ENCODE measurements at places on chromosomes 12 and 14.

GRCh38 chr14:104263675-104264358, 125.4 kb downstream of the KIF26A start:
- DNase-seq: no peak

GRCh38 chr14:52806115-52806514, 14.7 kb upstream of the GNPNAT1 start:
- DNase-seq: no peak

- DNase-seq: no peak
Observed at GRCh38 chr12:74732164-74732784, 194.6 kb downstream of the ATXN7L3B start.

DNA sequence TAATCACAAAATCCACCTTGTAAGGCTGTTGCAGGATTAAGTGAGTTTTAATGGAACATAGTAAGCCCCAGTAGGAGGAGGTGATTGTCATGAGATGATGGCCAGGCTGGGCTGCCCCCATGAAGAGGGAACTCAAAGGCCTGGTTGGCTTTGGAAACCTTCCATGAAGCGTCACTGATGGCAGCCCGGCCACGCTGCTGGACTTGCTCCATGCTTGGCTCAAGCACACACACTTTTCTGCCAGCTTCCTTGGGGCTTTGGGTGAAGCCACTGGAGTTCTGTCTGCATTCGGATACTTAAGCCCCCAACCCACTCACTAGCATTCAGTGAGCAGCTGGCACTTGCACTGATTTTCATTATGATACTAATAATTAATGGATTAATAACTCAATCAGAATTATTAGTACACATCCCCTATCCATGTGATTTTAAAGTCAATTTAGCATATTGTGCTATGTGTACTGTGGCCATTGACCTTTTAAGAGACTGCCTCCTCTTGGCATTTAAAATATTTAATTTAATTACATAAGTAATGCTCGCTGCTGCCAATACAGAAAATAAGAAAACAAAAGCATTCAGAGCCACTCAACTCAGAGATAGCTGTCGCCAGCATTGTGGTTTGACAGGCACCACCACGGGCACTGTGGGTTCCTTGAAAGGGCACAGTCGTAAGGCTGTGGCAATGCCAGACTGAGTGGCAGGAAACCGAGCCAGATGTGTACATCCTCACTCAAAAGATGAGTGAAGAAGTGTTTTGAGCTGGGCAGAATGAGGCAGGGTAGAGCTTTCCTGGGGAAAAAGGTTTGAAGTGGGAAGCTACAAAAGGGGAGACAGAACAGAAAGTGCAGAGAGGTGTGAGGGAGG, 15.9 kb downstream of the KRT85 start:
- no peak for DNase-seq

GRCh38 chr12:114339626-114340025, 66.3 kb downstream of the TBX5 start:
- no peak for DNase-seq

- DNase-seq: no peak
Observed at GRCh38 chr14:97156705-97157104, 359.5 kb downstream of the VRK1 start.

DNA sequence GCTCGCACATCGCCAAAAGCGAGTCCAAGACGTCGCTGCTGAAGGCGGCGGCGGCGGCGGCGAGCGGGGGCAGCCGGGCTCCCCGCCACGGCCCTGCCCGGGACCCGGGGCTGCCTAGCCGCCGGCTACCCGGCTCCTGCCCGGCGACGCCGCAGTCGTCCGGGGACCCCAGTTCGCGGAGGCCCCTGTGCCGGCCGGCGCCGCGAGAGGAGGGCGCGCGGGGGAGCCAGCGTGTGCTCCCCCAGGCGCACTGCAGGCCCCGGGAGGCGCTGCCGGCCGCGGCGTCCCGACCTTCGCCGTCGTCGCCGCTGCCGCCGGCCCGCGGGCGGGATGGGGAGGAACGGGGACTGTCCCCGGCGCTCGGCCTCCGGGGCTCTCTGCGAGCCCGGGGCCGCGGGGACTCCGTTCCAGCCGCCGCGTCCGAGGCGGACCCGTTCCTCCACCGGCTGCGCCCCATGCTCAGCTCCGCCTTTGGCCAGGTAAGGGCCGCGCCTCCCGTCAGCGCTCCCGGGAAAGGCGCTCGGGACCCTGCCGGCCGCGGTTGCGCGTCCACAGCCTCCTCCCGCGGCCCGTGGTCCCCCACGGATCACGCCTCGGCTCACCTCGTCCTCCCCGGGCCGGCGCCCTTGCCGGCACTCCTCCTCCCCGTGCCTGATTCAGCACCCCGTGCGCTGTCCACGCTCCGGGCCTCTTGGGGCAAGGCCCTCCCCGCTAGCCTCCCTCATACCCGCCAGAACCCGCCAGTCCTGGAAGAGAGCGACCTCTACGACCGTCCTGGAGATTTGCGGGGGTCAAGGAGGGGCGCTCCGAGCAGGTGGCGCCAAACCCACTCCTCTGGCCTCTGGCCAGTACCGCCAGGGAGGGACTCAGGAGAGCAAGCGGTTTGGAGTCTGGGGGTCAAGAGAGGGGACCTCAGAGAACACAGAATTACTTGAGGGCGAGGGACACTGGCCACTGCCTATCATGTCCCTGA, 721 bp downstream of the CABP1 start:
- DNase-seq: peak; percentile 49

DNA sequence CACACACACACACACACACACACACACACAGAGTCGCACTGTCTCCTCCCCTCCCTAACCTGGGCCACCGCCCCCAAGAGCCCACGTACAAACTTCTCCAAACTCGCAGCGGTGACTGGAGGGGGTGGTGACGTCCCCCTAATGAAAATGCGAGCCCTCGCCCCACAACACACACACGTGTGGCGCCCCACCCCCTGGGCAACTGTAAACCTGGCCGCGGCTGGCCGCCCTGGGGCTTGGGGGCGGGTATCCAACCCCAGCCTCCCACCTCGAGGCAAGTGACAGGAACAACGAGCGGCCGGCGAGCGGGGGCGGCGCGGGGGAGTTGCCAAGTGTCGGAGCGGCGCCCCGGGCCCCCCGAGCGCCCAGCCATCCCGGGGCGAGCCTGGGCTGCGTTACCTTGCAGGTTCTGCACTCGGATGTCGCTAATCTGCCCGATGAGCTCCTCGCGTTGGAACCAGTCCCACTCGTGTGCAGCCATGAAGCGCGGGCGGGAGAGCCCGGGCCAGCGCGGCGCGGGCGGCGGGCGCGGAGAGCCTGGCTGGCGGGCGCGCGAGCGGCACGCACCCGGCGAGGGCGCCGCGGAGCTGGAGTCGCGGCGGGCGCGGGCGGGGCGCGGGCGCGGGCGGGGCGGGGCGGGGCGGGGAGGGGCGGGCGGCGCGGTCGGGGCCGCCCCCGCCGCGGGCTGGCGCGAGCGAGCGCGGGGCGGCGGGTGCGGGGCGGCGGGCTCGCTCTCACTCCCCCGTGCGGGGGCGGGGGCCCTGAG, at the start of gene CLMN:
CLMN (minus strand) TSS at position 597 of the 766 bp plus-strand sequence; CDS start at position 481, 116 bp downstream.
- DNase-seq: peak; percentile 13

- DNase-seq: no peak
Observed at GRCh38 chr12:89259821-89260220, 92.5 kb downstream of the DUSP6 start.

- DNase-seq: no peak
Observed at GRCh38 chr12:57367121-57367520, 63.7 kb downstream of the R3HDM2 start.

GRCh38 chr14:92962031-92962830, 39.3 kb downstream of the CHGA start:
- DNase-seq: no peak

GRCh38 chr14:78764240-78764639, 594.1 kb downstream of the NRXN3 start:
- no peak for DNase-seq

DNA sequence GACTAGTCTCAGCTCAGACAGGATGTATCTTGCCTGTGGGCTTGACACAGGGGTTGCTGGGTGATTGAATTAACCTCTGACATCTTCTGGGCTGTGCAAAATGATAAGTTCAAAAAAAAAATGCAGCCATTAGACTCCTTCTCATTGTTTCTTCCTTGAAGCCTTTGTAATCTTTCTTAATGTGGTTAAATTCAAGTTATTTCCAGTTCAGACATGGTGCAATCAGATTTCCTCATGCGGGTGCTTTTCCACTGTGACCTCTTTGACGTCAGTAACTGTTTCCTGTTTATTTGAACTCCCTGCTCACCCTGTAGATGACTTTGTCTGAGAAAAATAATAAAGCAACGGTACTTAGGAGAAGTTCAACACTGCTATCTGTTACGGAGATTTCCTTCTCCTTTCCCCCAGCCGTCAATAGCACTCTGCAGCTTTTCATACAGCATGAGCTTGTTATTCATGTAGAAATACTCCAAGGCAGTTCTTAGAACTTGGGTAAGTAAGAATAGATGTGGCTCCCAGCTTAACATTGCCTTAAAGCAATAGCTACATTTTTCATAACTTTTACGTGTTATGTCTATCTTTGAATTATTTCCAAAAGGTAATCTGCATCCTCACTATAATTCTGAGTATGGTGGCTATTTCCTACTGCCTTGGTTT, 155.5 kb downstream of the PRKCH start:
- DNase-seq: peak; percentile 70

DNA sequence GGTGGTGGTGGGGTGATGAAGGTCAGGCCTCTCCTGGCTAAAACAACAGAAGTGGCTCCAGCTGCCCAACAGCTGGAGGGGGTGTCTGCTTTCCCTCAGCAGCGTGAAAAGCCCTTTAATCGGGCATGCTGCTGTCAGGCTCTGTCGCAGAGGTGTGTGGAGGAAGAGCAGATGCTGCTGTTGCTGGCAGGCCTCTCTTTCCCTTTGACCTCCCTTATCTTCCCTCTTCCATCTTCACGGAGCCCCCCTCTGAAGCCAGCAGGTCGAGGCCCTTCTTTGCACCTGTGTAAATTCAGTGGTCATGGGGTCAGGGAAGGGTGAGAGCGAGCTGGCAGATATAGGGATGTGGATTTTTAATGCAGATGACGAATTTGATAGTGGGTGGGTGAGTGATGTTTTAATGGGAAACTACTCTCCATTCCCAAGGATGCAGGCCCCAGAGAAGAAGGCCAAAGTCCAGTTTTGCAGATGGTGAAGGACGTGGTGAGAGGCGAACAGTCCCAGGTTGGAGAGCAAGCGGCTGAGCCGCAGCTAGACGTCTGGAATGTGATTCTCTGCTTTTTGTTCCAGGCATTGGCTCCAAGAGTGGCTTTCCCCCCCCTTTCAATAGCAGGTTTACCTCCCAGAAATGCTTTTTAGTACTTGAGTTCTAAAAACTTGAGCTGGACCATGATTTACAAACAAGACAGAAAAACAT, 64.0 kb downstream of the SMOC1 start:
- no peak for DNase-seq

GRCh38 chr12:104709692-104710435, 248.2 kb downstream of the SLC41A2 start:
- DNase-seq: no peak

DNA sequence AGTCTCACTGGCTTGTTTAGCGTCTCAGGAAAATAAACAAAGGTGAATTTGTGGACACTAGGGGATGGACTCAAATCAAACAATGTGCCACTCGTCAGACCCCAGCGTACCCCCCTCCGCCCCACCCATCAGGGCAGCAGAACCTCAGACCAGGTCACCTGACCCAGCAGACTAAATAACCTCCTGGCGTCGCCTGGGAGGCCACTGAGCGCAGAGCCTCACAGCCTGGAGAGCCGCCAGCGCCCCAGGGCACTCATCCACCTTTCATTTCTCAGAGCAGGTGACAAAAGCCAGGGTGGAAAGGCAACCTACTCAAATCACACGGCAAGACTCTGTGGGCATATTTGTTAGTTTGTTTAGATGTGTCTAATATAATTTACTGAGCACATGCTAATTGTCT, 100.9 kb downstream of the DICER1 start:
- DNase-seq: no peak

DNA sequence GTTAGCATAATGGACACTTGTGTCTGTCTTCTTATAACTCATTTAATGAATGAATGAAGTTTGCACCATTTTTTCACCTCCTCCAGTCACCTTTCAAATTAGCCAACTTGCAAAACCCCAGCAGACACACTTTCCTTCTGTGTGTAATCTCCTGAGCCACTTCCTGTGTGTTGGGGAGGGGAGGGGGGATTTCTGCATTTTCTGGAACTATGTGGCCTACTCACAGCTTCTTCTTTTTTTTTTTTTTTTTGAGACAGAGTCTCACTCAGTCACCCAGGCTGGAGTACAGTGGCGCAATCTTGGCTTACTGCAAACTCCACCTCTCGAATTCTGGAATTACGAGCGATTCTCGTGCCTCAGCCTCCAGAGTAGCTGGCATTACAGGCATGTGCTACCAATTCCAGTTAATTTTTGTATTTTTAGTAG, 4.1 kb upstream of the SERPINA1 start:
- peak; percentile 42 for DNase-seq

DNA sequence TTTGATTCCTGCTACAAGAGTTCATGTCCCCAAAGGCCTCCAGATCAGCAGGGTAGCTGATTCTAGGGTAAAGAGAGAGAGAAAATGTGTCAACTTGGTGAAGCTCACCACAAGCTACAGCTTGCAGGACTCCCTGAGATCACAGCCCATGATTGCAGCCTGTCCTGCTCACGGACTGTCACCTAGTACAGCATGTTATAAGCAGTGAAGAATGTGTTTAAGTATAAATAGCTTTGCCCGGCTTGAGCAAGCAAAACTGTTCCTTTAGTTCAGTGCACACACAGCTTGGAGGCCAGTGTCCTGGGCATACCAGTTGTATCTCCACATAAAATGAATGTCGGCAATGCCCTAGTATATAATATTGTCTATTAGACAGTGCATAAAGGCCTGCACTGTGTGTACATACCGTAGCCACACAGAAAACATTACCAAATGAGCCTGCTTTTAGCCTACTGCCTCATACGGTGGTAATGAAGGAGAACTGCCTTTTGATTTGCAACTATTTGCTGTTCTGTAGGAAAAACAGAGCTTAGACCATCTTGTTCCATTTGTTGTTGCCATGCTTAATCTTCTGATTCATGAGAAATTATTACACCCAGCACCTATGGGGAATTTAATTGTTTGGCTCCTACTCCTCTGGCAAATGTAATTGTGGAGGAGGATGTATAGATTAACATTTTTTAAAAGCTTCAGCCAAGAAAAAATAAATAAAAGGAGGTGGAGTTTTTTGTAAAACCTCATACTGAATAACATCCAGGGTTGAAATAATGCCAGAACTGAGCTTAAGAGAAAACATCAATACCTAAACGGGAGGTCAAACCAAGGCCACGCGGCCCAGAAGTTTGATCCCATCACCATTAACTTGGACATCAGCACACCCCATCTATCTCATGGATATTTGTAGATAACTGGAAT, 108.1 kb upstream of the G2E3 start:
- no peak for DNase-seq

- DNase-seq: no peak
Observed at GRCh38 chr12:48000878-48001504, 3.3 kb downstream of the COL2A1 start.

GRCh38 chr12:78963439-78964227, 99.1 kb downstream of the SYT1 start:
- DNase-seq: no peak
